Gastrocnemius medialis (tissue), 4 donors: ENCODE measurements at places on chromosomes 4 and X. TPM values are rescaled to one million over a fixed set of nuclear protein-coding genes. Genes with fewer than 3 reads are reported as not detected.

SEC24B gene
- total RNA-seq = 93.4 TPM

TRIM60 gene
- not detected for total RNA-seq

ADAM29 gene
- not detected for total RNA-seq

LRRC66 gene
- total RNA-seq = 3.3 TPM

KIAA1210 gene
- total RNA-seq = not detected

ANK2 gene
- total RNA-seq = 127 TPM

ADRA2C gene
- 2.5 TPM for total RNA-seq
